Inflammatory macrophage (primary cell): ENCODE measurements at places on chromosomes 3 and 15.
A peak's percentile ranks its signal among the peaks of the same experiment; 100 is the strongest.

GRCh38 chr15:60583194-60583593 is 104.3 kb upstream of the ICE2 start:
- no peak for DNase-seq

DNA sequence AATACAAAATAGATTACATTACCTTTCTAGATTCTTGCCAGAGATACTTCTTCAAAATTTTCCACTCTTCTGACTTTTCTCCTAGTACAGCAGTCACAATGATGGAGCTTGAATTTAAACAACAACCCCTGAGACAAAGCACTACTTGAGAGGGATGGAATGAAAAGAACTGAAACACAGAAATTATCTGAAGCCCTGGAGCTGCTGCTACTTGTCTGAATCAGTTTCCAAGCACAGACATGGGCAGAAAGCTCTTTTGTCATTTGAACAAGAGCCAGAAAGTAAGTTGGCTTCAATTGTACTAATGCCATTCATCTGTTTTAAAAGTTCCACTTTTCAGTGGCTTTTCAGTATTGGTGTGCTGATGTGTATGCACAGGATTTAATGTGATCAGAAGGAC is 718.5 kb upstream of the ARPP21 start:
- DNase-seq, result no peak

- DNase-seq, result no peak
Observed at GRCh38 chr3:105781871-105782270, 86.9 kb downstream of the CBLB start.

GRCh38 chr15:68376447-68377060 is 55.4 kb downstream of the ITGA11 start:
- no peak for DNase-seq

GRCh38 chr3:194212161-194212844 is 76.4 kb downstream of the HES1 start:
- DNase-seq, result no peak

DNA sequence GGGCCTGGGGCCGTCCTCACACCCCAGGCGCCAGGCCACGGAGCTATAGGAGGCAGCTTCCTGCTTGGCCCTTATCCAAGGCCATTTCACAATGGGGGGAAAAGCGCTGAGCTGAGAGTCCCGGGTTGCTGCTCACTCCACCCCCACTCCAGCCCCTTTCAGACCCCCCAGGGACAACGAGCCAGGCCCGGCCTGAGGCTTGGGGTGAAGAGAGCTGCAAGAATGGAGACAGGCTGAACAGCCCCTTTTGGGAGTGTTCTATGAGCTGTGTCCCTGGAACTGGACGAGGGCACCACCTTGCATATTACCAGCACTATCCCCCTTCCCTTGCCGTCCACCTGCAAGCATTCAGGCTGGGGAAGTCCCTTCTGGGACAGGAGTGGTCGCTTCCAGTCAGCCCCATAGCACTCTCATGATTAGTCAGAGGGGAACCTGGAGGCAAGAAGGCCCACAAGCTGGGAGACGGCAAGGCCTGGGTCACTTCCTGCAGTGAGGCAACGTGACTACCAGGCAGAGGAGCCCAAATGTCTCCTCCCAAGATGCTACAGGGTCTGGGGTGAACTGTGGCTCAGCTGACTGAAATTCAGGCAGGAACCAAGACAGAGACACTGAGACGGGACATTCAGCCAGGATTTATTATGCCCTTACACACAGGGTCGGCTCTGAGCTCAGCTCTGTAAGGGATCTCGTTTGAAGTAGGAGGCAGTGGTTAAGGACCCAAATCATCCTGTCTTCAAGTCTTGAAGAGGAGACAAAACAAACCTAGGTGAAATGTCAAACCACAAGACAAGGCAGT is 8.6 kb upstream of the SRP14 start:
- DNase-seq, result peak; percentile 87

DNA sequence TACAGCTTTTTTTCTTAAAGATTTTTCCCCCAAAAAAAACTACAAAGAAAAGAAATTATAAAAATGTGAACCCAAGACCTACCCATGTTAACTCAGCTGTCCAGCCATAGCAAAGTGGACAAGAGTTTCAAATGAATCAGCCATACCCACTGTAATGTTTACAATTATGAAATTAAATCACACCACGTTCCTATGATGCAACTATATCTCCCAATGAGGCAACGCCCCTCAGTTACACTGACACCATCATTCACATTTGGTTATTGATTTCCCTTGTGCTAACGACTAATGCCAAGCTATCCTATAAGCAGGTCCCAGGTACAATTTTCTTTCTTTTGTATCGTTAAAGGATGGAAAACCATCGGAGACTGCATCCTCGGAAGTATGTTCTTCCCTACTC is 115.1 kb upstream of the ICE2 start:
- no peak for DNase-seq

GRCh38 chr15:70146162-70146561 is 48.4 kb upstream of the TLE3 start:
- DNase-seq, result peak; percentile 65

- DNase-seq, result no peak
Observed at GRCh38 chr15:66997212-66997611, 68.2 kb upstream of the SMAD3 start.

DNA sequence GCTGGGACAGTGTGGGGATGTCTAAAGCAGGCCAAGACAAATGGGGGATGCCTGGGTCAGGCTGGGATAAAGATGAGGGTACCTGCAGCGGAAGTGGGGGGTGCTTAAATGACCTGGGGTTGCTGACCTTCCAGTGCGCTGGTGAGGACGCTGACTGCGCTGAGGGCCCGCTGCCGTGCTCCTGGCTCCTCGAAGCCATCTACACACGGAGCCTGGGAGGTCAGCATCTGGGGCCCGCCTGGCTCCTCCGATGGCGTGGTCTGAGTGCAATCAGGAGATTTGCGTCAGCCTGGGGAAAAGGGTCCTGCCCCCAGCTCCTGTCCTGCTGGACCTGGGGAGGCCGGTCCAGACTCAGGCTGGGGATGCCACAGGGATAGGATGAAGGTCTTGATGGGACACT is 50.7 kb downstream of the SCN5A start:
- no peak for DNase-seq

- DNase-seq, result peak; percentile 55
Observed at GRCh38 chr3:99172736-99173657, 271.5 kb upstream of the DCBLD2 start.

GRCh38 chr3:46080124-46080968 is 53.1 kb upstream of the XCR1 start:
- DNase-seq, result no peak

- no peak for DNase-seq
Observed at GRCh38 chr15:35061161-35061824, 23.8 kb downstream of the NANOGP8 start.

DNA sequence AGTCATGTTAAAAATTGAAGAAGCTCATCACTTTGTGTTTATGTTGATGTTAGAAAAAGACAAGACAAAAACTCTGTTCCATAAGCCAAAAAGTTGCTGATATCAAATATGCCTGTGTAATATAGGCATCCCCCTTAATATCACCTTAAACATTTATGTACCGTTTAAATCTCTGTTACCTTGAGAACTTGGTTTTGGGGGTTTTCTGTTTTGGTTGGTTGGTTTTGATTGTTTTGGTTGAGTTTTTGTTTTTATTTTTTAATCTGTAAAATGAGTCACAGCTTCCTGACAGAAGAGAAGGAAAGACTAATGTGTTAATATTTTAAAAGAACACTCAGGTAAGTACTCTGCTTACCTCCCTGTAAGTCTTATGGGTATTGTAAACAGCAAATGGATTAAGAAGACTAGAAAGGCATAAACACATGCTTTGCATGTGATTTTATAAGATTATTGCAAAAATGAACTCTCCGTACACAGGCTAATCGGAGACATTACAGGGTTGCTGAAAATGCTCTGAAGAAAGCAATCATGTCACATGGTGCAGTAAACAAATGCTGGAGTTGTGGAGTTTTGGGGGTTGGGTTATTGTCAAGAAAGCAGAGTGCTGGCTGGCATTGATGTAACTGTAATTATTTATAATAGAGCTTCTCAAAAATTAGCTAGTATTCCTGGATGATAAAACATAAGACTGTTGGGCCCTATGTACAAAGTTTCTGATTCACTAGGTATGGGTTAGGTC is 69.5 kb upstream of the MBNL1 start:
- DNase-seq, result peak; percentile 62

DNA sequence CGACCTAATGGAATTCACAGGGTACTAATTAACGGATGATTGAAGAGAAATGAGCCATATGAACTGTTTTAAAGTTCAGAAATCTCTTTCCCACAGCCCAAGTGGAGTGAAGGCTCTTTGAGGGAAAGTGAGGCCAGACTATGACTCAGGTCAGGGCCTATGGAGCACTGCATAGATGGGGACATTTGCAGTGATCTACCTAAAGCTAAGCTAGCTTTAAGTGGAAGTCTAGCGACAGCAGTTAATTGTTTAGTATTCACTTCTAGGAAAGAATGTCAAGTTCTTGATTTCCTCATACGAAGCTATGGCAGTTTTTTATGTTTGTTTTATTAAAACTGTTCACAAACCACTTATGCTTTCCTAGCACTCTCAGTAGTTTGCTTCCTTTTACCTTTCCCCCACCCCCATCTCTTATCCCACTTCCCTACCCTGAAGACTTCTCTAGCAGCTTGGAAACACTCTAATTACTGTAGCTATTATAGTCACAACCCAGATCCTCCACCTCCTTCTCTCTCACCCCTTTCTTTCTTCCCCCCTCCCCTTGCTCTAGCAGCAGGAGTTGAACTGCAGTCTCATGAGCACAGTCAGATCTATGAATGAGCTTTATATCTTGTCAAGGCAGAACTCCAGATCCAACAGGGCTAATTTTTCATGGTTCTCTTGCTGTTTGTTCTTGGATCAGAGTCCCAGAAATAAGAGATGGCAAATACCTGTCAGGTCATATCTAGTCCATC is 6.2 kb downstream of the ZNF609 start:
- DNase-seq, result no peak

DNA sequence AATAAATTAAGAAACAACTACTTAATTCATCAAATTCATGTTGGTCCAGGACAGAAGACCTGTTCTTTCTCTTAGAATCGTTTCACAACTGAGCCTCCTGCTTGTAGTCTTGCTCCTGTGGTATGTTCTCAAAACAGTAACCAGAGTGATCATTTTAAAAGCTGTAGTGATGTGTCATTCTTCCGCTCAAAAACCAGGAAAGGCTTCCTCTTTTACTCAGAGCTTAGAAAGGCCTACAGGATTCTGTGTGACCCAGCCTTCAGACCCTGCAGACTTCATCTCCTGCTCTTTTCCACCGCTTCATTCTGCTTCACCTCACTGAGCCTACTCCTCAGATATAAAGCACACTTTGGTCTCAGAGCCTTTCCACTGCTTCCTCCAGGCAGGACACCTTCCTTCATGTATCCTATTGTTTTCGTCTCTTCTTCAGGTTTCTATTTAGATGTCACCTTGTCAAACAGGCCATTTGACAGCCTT is 22.7 kb downstream of the ST6GAL1 start:
- DNase-seq, result peak; percentile 82

DNA sequence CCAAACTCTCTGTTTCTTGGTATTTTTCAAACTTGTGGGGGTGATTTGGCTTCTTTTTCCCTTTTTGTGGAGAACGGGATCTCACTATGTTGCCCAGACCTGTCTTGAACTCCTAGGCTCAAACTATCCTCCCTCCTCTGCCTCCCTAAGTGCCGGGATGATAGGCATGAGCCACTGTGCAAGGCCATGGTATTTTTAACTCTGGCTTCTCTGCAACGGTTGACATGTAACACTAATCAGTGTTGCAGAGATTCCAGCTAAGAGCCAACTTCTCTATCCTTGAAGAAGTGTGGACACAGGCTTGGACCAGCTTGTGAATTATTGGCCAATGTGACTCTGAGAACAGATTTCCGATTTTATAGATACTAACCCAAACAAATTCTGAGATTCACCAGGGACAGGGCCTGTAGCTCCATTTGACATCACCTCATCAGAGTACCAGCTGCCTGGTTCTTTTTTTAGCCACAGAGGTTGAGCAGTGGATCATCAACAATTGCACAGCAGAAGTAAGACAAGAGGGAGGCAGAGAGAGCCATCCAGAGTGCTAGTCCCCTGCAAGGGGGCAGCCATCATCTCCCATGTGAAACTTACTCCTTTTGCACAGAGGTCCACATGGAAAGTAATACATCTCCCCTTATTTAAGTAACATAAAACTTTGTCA is 98.1 kb upstream of the SYNPR start:
- no peak for DNase-seq

DNA sequence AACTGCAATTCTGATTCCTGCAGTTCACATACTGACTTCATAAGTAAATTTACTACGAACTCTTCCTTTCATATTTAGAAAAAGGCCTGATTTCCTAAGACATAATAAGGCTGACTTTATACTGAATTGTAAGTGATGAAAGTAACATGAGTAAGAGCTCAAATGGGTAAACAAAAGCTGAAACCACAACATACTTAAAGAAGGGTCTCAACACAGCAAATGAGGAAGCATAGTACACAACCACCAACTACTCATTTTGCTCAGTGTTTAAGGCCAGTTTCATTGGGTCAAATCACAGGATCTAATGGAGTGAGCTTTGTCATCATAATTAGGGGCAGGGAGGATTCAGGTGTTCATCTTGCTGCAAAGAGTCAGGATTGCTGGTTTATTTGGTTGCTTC is 81.4 kb downstream of the SETD2 start:
- DNase-seq, result peak; percentile 72

DNA sequence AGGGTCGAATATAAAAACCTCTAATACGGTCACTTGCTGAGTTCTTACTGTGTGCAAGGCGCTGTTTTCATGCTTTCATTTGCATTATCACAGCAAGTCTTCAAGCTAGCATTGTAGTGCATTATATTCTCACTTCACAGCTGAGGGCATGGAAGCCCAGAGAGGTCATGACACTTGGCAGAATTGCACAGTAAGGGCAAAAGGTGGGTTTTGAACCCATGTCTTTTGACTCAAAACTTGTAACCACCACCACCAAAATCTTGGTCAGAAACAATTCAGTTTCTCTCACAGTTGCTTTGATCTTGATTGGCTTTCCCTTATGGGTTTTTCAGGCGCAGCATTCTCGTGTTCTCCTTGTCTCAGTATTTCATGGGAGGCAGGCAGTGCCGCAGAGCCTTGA is 371.1 kb downstream of the PTPRG start:
- DNase-seq, result no peak
